ENCODE measurements at places on chromosomes 16 and 17.

DNA sequence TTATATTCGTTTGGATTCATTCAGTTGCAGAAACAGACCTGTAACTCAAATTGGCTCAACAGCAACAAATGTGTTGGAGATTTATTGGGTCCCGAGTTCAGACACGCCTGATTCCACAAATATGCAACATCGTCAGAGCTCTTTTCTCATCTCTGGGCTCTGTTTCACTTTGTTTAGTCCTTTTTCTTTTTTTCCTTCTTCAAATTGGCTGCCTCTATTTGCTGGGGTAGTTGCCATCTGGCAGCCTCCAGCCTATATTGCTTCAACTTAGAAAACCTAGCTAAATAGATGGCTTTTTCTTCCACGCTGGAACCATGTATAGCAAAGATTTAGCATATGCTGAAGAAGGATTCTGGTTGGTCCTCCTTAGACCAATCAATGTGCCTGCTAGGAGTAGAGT lies 398.5 kb downstream of the RBFOX1 start:
- DNase-seq, result no peak

- DNase-seq, result no peak
Measured at GRCh38 chr17:13813347-13814240, 211.9 kb upstream of the HS3ST3A1 start.

DNA sequence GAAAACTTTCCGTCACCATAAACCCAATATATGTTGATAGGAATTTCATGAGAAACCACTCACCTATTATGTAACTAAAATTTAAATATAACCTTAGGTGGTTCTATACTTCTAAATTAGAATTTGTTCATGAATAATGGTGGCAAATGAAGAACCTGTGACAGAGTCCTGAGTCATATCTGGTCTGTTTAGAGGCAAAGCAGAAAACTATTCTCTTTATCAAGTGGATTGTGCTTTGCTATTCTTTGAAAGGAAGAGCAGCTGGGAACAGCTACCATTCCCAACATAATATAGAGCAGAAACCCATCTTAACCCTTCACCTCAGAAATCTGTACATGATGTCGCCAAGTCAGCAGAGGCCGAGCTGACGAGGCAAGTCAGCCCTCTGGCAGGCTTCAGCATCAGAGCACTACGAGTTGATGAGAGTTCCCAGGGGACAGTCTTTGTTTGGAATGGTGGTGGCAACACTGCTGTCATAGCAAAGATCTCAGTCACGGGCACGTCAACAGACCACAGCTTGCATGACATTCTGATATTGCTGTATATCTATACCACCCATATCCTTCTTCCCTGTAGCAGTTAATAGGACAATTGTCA lies 631.9 kb upstream of the CA10 start:
- no peak for DNase-seq

DNA sequence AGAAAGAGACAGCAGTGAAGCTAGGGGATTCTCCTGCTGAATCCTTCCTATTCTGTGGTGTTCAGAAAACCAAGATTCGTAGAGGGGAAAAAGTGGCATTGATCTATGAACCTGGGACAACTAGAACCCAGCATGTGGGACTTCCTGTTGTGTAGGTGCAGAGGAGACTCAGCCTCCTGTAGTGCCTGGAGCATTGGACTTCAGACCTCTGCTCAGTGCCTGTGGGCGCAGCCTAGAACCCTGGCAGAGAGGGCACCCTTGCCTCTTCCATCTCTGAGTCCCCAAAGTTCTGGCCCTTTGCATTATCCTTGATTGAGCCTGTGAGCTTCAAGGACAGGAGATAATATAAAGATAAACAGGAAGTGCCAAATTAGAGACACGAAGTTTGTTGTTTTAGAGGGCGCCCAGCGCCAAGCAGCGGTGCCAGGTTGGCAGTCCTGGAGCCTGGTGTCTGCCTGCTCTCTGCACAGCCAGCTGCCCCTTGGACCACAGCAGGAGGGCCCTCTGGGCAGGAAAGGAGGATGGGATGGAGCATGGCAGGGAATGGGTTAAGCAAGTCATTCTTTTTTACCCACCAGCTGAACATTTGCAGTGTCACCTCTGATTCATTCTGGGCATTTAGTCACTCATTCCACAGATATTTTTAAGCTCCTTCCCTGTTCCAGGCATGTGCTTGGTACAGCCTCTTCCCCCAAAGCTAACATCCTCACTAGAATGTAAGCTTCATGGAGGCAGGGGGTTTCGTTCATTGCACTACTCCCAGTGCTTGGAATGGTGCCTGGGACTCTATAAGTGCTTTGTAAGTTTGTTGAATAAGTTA lies 11.9 kb upstream of the SP6 start:
- DNase-seq, result no peak

- DNase-seq, result no peak
Measured at GRCh38 chr16:64292953-64293352, 828.9 kb downstream of the CDH11 start.

DNA sequence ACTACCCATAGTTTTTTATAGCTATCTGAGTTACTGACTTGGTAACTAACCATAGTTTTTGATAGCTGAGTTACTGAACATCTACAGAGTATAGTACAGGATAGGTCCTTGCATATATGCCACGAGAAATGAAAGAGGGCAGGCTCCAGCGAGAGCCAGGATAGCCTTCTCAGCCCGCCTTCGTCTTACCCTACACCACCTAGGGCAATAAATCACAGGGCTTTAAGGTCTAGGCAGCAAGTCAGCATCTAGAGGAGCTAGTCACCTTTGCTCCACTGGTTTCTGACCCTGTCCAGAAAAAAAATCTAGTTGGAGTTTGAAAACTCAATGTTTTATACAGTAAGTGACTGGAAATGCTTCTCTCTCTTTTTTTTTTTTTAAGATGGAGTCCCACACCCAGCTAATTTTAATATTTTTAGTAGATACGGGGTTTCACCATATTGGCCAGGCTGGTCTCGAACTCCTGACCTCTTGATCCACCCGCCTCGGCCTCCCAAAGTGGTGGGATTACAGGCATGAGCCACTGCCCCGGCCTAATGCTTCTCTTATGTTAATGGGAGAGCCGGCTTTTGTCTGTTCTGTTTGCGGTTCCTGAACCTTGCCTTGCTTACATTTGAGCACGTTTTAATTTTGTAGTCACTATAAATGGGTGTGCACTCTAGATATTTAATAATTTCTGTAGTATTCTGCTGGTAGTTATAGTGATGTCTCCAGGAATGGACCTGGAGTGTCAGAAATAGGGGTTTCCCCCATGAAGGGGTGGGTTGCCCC lies 2.8 kb downstream of the BFAR start:
- no peak for DNase-seq

- DNase-seq, result no peak
Measured at GRCh38 chr16:21267298-21267697, 10.8 kb downstream of the CRYM start.

DNA sequence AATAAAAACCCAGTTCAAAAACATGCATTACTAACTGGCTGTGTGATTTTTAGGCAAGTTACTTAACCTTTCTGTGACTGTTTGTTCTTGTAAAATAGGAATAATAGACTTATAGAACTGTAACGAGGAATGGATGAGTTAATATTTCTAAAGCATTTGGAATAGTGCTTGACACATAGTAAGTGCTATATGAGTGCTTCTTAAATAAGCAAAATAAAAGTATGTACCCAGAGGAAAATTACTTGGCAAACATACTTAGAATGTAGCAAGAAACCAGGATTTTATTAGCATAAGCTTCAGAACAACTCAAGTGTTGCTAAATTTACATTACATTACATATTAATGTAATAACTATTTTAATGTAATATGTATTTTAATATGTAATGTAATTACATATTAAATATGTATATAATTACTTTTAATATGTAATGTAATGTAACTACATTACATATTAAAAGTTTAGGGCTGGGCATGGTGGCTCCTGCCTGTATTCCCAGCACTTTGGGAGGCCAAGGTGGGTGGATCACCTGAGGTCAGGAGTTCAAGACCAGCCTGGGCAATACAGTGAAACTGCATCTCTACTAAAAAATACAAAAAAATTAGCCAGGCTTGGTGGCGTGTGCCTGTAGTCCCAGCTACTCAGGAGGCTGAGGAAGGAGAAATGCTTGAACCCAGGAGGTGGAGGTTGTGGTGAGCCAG lies 14.2 kb downstream of the NFAT5 start:
- DNase-seq, result no peak

DNA sequence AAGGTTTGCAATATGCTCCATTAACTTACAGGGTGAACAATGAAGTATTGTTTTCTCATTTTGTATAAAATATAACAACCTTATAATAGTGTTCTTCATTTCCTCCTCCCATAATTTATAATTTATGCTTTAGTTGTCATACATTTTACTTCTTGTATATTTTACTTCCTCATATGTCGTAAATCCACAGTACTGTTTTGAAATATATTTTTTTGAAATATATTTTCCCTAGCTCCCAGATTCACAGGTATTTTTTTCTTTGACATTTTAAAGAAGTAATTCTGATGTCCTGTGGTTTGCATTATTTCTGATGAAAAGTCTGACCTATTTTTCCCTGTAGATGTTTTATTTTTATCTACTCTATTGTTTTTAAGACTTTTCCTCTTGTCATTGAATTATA lies 52.7 kb downstream of the VMP1 start:
- DNase-seq, result no peak

DNA sequence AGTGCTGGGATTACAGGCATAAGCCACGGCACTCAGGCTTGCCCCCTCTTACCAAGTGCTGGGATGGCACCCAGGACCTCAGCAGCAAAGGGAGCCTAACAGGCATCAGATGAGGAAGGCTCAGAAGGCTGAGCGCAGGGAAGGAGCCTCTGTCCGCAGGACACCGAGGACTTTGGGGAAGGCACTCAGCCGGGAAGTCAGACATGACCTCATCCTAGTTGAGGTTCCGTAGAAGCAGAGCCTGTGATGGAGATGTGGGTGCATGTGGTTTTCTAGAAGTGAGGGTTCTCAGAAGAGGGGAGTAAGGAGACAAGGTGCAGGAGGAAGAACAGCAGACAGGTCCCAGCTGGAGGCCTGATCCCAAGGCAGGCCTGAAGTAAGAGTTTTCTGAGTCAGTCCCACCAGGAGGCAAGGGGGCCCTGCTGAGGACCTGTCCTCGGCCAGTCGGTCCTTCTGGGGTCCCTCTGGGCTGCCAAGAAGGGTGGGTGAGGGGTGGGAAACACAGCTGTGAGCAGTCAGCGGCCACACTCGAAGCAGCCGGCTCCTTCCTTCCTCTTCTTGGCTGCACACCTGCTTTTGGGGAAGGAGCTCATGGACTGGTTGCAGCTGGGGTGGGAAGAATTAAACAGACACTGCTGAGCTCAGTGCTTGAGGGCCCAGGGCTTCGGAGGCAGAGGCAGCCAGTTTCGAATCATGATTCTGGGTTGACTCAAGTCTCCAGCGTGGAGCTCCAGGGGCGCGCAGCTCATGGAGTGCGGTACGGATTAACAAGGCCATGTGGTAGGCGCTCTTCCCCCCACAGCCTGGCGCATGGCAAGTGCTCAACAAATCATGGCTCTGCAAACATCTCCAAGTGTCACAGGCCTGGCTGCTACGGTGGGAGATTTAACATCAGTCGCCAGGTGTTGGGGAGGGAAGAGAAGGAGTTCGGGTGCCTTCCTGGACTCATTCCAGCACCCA lies 38.9 kb upstream of the SNN start:
- no peak for DNase-seq

DNA sequence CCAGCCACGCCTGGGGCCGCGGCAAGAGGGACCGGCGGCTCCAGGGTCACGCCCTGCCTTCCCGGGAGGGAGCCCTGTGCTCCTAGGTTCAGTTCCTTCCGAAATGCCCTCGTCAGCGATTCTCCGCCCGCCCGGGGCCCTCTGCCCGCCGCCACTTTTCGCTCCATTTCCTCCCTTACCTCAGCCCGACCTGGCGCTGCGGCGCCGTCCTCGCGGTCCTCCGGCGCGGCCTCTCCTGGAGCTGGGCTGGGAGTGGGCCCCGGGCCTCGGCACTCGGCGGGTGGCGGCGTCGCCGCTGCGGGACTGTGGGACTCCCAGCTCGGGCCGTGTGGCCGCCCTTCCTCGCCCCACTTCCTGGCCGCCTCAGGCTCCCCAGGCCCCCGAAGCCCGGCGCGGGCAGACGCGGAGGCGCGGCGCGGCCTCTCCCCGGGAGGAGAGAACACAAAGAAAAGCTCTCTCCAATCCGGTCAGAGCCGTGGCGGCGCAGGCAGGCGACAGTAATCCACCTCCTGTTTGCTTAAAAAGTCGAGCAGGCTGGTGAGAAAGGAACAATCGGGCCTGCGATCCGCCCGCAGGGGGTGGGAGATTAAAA lies 1.6 kb downstream of the BAHCC1 start:
- DNase-seq, result no peak

DNA sequence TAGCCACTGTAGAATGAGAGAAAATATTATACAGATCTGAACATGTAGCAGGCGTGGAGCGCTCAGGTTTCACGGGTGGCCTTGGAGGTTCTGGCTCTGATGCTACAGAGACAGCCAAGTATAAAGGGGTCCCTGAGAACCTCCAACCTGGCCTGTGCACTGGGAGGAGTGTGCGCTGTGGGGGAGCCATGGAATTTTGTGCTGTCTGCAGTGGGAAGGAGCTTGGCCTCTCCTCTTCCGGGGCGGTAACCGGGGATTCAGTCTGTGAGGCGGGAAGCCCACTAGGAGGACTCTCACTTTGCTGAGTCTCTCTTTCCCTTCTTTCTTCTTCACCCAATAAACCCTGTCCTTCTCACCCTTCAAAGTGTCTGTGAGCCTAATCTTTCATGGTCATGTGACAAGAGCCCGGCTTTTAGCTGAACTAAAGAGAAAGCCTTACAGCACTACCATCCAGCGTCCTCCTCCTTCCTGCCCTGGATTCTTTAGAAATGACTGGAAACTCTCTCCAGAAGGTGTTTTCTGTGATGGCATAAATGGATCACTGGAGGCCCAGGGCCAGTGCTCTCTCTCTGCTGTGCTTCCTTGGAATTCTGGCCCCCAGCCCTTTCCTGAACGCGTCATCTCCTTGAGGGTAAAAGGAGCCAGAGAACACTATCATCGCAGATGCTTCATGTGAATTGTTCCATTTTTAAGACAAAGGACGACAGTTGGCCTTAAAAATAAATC lies 232.1 kb upstream of the CACNG5 start:
- DNase-seq, result no peak

- no peak for DNase-seq
Measured at GRCh38 chr17:55496094-55496881, 15.0 kb downstream of the SMIM36 start.

DNA sequence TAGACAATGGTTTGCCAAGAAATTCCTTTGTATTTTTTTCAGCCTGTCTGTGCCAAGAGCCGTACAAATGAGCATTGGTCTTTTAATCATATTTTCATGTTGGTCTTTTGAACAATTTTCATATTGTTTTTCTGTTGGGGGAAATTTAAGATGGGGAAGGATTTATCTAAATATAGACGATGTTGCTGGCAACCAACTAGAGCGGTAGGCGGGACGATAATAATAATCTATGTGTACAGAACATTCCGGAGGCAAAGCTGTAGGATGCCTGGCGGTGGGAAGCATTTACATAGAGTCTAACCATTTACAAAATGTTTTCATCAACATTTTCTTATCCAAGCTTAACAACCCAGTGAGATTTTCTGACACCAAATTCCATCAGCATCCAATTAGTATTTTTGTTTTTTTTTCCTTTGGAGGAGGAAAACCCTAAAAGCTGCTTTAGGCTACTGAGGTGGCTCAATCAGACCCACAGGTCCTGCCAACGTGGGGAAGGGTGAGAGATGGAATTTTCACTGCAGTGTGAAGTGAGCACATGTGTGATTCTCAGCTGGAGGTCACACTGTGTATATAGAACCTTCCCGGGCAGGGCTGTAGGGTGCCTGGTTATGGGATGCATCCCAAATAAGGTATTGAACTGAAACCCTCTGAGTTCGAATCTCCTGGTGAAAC lies 11.7 kb upstream of the SEC14L1 start:
- DNase-seq, result no peak

- no peak for DNase-seq
Measured at GRCh38 chr16:15775663-15776304, 81.0 kb downstream of the MYH11 start.

GRCh38 chr16:78684655-78685375 lies 585.4 kb downstream of the WWOX start:
- no peak for DNase-seq

Data from D721Med (cell line).